ENCODE measurements at places on chromosomes 16 and 17.

DNA sequence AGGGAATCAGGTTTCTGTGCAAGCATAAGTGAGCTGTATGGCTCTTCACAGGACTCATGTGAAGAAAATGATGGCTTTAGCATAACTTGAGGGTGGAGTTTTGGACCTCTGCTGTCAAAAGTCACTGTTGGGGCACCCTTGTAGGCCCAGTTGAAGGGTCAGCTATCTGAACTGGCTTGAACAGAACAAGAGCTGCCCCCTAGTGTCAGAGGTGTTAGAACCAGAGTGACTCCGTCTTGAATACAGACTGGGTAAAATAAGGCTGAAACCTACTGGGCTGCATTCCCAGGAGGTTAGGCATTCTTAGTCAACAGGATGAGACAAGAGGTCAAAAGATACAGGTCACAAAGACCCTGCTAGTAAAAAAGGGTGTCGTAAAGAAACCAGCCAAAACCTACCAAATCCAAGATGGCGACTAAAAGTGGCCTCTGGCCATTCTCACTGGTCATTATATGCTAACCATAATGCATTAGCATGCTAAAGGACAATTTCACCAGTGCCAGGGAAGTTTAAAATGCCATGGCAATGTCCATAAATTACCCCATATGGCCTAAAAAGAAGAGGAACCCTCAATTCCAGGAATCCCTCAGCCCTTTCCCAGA, 484.0 kb upstream of the ERCC4 start:
- DNase-seq, result no peak

DNA sequence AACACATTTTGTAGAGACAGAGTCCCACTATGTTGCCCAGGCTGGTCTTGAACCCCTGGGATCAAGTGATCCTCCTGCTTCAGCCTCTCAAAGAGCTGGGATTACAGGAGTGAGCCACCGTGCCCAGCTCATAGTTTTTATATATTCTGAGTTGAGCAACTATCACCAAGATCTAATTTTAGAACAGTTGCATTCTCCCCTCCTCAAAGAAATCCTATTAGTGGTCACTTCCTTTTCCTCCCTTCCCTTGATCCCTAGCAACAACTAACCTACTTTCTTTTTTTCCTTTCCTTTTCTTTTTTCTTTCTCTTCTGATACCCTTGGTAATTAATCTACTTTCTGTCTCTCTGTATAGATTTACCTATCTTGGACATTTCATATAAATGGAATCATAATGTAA, 61.5 kb upstream of the B4GALNT2 start:
- DNase-seq, result no peak

- DNase-seq, result peak; percentile 83
Measured at GRCh38 chr17:31494259-31495021, 103.0 kb downstream of the RAB11FIP4 start.

GRCh38 chr16:48013491-48013901, 142.3 kb downstream of the ABCC12 start:
- DNase-seq, result no peak

GRCh38 chr16:67194260-67194659, 2.3 kb downstream of the E2F4 start:
- DNase-seq, result no peak

- peak; percentile 23 for DNase-seq
Measured at GRCh38 chr17:69326377-69327059, 415 bp downstream of the ABCA5 start.

GRCh38 chr17:42906772-42907446, 6.3 kb downstream of the G6PC1 start:
- no peak for DNase-seq
